Kasumi-1 (cell line): ENCODE measurements at places on chromosomes 1 and 21.

GRCh38 chr1:95685081-95685480 is 451.1 kb downstream of the RWDD3 start:
- no peak for DNase-seq

- DNase-seq = no peak
These were observed 53.5 kb downstream of the CLSTN1 start for GRCh38 chr1:9770298-9770697.

DNA sequence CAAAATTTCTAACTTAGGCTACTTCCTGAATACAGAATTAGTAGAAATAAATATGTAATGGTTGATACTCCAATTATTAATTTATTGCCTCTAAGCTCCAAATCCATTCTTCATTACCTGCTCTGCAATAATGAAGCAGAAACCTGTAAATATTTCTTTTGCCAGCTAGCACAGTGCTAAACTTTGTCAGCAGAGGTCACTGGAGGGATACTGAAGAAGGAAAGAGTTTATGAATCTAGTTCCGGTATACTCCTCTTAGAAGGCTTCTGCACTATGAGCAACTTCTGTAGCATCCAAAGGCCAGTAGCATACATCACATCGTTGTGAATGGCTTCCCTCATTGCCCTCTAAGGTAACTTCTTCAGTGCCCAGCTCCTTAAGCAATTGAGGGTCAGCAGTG is 81.0 kb upstream of the LHX8 start:
- DNase-seq = peak; percentile 26

GRCh38 chr1:236457775-236458174 is 63.7 kb downstream of the EDARADD start:
- no peak for DNase-seq

DNA sequence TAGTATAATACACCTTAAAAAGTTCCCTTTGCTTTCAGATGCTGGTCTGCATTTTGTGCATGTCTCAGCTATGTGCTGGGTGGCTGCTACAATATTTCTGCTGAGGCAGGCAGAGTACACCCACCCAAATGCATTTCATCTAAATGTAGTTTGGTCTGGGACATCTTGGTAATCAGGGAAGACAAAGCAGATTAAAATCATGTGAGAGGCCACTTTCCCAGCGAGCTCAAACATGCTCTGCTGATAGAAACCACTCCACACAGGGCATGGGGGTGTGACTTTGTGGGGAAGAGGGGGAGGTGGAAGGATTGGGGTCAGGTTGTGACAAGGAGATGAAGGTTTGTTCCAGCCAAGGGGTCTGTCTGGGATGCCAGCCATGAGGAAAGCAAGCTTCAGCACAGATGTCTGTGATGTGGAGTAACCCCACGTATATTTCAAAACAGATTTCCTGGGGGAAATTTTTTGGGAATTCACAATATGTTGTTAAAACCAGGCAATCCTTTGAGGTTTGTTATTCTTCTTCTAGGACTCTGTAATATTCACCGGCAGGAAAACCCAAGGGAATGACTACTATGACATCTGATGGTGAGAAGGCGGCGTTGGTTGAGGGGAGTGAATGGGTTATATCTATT is 255.1 kb upstream of the FGGY start:
- no peak for DNase-seq

DNA sequence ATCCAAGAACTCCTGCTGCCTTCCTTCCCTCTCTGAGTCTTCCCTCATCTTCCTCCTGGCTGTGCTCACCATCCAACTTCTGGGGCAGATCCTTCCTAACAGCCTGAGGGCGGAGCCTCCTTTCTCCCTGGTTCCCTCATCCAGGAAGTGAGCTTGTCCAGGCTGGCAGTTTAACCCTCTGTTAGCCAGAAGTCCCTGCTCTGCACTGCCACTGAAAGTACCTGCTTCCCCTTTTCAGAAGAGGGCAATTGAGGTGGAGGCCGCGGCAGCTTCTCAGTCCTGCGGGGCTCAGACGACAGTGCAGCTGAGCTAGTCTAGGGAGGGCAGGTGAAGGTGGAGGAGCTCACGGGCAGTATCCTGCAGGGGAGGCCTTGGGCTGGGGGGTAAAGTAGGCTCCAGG is 149.1 kb downstream of the FCRL5 start:
- DNase-seq = peak; percentile 74

DNA sequence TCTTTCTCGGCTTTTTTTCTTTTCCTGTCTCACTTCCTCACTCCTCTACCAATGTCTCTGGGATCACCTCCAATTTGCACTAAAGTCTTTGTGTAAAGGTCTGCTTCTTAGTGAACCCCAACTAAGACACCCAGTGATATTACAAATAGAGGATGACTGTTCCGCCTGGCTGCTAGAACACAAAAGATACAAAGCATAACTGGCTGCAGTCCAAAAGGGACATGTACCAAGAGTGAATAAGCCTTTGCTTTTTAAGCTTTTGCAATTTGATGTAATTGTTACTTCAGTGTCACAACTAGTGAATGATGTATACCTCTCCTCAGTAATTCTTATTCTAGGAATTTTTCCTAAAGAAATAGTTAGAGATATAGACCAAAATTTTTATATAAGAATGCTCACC is 82.8 kb upstream of the BEND5 start:
- DNase-seq = no peak

DNA sequence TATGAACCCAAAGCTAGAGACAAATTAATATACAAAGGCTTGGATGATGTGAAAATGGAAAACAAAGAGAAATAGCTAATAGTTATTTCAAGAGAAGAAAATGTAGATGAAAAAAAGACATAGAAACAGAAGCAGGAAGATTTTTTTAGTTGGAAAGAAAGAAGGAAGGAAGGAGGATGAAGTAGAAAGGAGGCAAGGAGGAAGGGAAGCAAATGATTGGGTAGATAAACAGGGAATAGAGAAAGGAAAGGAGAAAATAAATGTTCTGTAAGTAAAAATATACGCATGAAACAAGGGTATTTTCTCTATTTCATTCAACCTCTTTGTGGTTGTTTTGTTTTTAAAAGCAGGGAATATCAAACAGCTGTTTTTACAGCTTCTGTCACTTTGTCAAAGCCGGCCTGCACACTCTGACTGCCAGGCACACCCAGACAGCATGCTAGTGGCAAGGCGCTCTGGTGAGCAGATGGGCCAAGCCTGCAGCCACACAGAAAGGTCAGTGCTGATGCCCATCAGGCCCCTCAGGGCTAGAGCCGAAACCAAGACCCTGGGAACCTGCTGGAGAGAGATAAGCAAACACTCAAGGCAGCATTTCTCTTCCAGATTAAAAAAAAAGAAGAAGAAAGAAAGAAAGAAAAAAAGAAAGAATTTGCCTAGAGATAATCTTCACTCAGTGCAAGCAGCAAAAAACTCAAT is 72.9 kb upstream of the CTTNBP2NL start:
- DNase-seq = no peak

DNA sequence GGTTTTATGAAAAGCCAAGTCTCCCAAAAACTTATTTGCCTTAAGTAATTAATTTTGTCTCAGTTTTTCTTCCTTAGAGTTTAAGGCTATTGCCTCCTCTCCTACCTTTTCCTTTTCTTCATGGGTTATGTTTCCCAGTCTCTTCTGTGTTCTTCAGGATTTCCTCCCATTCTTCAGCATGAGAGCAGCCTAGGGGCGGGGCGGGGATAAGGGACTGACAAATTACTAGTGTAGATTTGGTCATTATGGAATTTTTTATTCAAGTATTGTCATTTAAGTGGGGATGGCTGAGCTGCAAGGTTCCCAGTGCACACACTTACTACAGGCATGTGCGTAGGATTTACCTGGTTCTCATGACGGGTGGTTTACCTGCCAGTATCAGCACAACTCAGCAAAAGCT is 35.2 kb upstream of the PIGV start:
- no peak for DNase-seq

- DNase-seq = no peak
These were observed 6.8 kb downstream of the XKR8 start for GRCh38 chr1:27966402-27967105.

GRCh38 chr21:26674323-26674722 is 101.2 kb upstream of the CYYR1 start:
- no peak for DNase-seq

GRCh38 chr1:78142736-78143135 is 97.0 kb downstream of the GIPC2 start:
- no peak for DNase-seq

DNA sequence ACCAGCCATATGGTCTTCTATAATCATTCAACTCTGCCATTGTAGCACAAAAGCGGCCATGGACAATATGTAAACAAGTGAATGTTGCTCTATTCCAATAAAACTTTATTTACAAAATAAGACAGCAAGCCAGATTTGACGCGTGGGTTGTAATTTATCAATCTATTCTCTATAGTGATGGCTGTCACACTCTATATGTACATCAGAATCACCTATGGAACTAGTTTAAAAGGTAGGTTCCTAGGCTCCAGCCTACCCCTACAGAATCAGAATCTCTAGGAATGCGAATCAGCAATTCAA is 7.7 kb downstream of the BCL2L15 start:
- no peak for DNase-seq

GRCh38 chr1:6545276-6546112 is 8.8 kb downstream of the NOL9 start:
- no peak for DNase-seq

- no peak for DNase-seq
These were observed 26.5 kb downstream of the TRIM45 start for GRCh38 chr1:117094841-117095604.

DNA sequence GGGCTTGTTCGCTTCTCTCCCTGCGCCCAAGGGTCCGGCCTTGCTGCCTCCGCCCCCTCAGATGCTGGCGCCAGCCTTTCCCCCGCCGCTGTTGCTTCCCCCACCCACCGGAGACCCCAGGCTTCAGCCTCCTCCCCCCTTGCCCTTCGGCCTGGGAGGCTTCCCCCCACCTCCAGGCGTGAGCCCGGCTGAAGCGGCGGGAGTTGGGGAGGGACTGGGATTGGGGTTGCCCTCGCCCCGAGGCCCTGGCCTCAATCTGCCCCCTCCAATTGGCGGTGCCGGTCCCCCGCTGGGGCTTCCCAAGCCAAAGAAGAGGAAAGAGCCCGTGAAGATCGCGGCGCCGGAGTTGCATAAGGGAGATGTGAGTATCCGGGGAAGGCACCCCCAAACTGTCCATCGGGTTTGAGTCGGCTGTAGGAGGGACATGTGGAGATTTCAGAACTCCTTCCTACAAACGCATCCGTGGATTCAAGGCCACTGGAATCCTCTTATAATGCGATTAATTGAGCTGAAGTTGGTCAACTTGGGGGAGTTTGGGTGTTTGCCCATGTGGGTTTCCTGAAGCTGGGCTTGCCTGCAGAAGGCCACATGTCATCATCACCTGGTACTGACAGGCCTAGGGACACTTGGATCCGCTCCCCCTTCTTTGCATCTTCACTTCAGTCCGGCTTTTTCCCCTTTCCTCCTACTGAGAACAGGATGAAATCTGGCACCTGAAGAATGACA is 707 bp downstream of the PRCC start:
- no peak for DNase-seq

DNA sequence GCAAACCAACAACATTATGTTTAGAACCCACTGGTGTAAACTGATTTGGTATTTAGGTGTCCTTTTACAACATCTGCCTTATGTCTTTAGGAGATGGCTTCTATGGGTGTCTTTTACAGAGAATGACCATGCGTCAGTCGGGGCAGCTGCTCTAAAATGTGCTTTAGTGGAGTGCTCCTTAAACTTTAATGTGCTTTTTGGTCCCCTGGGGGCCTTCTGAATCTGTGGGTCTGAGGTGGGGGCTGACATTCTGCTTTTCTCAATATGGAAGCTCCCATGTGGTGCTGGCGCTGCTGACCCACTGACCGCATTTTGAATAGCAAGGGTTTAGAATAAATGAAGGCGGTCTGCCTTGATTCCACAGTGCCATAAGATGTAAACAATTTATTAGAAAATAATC is 173.2 kb upstream of the B3GALT2 start:
- DNase-seq = no peak

DNA sequence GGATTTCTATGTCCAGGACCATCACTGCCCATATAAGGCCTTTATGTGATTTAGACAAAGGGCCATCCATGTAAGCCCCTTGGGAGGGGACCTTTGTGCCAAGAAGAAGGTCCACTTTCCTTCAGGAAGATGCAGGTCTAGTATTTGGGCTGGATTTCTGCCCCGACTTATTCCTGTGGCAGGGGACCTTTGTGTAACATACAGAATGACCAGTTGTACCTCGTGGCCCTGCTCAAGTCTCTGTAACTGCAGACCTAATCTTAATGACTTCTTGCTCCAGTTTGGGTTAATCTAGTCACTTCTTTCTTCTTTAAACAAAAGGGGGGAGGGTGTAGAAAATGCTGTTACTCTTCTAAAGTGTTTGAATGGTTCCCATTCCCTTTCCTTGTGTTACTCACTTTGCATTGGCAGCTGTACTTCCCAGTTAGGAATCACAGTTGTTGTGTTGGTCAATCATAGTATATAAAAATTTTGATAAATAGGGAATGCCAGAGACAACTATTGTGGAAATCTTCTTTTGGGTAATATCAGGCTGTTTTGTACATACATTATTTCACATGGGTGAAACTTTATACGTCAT is 54.2 kb downstream of the MIGA1 start:
- DNase-seq = no peak

- DNase-seq = no peak
These were observed 3.9 kb downstream of the TMEM201 start for GRCh38 chr1:9592510-9593075.

GRCh38 chr1:161730050-161730564 is 8.8 kb downstream of the FCRLB start:
- DNase-seq = peak; percentile 13

DNA sequence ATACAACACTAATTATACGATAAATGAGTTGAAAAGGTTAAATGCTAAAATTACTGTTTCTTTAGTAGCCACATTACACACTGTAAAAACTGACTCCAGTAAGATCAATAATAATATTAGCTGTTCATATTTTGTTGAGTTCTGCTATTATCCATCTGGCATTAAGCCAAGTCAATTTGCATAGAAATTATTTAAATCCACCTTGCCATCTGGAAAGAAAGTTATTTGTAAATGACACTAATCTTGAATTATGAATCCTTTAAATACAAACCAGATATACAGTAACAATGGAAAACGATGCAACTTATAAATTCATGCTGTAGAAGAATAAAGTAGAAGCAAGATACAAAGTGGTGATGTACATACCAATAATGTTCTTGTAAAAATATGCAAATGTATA is 81.4 kb upstream of the BCL10 start:
- no peak for DNase-seq

DNA sequence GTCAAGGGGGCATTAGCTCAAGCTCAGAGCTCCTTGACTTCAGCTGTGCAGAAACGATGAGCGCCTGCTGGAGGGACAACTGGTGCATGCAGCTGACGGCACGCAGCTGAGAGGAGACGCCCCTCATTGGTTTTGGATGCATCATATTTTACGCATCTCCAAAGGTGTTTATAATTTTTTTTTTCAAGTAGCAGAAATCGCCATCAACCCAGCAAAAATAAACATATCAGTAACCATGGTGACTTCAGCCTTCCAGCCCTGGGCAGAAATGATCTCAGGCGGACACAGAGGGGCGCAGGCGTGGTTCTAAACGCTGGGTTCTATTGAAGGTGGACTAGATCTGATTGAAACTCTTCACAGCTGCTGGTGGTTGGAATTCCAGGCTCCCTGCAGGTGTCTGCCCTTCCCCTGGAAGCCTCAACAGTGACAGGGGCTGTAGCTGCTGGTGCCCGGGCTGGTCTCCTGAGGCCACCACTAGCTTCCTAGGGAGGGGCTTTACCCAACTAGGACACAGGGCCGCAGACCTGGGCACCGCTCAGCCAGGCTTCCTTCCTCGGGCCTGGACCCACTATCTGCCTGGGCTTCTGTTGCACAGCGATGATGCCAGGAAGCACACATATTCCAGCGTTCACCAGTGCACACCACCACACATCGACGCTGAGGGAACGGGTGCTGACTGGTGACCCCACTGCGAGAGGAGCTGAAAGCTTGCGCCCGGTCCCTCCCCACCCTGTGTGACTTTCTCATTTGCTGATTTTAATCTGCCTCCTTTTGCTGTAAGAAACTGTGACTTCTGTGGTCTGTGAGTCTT is 63.7 kb upstream of the ABCG1 start:
- no peak for DNase-seq
